LHCN-M2 (cell line): ENCODE measurements at places on chromosomes 4 and X. TPM values are rescaled to one million over a fixed set of nuclear protein-coding genes. Genes with fewer than 3 reads are reported as not detected.

GRCh38 chr4:150261571-150261970 lies 183.3 kb downstream of the DCLK2 start:
- peak; percentile 31 for DNase-seq

- no peak for DNase-seq
Observed at GRCh38 chr4:70614184-70614555, 14.4 kb upstream of the ENAM start.

GRCh38 chr4:84529169-84529751 lies 30.2 kb upstream of the NKX6-1 start:
- peak; percentile 14 for DNase-seq

DNA sequence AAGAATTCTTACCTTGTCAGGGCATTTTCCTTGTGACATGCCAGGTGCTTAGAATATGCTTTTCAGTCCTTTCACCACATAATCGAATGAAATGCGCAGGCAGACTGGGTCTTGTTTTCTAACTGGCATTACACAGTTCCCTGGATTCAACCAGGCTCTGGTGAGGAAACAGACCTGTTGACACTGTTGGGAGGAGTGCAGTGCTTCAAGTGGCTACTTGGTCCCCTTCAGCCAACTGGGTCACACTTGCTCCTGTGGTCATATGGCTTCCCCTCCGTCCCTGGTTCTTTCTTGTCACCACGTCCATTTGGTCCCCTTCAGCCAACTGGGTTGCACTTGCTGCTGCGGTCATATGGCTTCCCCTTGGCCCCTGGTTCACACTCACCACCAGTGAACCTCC lies 9.7 kb downstream of the SMIM20 start:
- DNase-seq = no peak

DNA sequence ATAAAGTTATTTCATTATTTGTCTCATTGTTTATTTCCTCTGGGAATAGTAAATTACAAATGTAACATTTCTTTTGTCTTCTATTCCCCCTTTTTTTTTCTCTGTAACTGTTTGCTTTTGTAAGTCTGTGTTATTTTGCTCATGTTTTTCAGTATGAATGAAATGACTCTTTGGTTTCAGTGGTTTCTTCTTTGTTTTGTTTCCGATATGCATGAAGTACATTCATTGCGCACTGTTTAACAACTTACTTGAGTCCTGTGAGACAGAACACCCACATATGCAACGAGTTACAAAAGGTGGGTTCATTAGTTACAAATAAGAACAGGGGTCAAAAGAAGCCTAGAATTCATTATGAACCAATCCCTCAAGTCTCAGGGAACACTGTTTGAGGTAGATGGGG lies 175.0 kb upstream of the UGT8 start:
- DNase-seq = no peak

DNA sequence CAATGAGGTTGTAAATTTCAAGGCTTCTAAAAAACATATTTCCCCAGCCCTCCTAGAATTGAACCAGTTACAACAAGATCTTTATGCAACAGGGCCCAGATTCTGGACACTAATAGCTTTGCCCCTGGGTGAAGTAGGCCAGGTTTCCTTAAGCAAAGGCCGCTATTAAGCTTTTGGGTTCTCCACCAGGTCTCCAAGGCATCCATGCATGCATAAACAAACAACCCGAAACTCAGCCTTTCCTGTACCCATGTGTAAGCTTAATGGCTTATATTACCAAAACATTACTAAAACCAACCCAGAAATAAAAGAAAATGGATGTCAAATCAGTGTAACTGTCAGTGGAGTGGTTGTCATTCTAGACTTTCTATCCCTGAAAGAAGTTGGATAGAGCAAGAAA lies 137.1 kb downstream of the ARHGAP6 start:
- DNase-seq = no peak

The IBSP gene
- not detected in 2 replicates for total RNA-seq

The LNX1 gene
- total RNA-seq = 10.8 and 15.0 TPM in 2 replicates

The XG gene
- total RNA-seq = 0.06 TPM in 1 of 2 replicates, not detected in the other

The GPAT3 gene
- 1.5 and 2.3 TPM in 2 replicates for total RNA-seq
